HAP-1 (cell line): ENCODE measurements at places on chromosomes 4 and X.

DNA sequence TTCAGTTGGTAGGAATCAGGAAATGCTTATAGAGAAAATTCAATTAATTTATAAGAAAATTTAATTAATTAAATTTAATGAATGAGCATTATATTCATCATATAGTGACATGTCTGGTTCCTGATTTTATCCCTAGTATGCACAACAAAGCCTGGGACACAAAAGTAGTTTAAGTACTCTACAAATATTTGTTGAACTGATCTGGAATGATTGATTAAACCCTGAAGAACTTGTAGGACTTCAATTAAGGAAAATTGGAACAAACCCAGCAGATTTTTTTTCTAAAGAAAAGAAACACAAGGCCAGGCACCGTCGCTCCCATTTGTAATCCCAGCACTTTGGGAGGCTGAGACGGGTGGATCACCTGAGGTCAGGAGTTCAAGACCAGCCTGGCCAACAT, 4.5 kb upstream of the APELA start:
- DNase-seq, result no peak

GRCh38 chrX:69505772-69506616, 1.9 kb downstream of the NALF2 start:
- no peak for DNase-seq

DNA sequence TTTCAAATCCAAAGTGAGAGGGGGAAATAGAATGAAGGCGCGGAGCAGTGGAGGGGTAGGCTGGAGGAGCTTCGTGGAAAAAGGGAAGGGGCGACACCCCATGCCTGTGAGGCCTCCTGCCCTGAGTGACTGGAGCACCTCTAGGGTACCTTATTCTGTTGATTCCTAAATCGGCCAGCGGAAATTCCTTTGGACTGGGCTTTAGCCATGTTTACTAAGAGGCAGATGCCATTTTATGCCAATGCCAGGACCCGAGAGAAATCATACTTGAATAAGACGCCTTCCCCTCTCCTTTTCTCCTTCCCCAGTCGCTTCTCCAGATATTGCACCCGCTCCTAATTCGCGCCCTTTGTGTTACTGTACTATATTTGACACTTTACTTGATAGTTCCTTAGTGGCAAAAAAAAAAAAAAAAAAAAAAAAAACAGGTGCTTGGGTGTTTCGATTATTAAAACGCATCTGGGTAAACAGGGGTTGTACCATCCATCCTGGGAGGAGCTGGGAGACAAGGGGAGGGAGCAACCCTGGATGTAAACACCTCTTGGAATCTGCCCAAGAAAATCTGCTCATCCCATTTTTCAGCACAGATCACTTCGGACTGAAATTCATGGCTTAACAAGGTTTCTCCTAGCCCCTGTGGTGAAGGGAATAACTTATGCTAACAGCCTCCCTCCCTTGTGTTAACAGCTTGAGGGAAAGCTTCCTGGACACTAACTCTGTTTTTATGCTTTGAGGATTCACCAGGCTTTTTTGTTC, 1.5 kb downstream of the BMP3 start:
- no peak for DNase-seq

GRCh38 chr4:15690020-15690809, 8.6 kb downstream of the FAM200B start:
- DNase-seq, result no peak

DNA sequence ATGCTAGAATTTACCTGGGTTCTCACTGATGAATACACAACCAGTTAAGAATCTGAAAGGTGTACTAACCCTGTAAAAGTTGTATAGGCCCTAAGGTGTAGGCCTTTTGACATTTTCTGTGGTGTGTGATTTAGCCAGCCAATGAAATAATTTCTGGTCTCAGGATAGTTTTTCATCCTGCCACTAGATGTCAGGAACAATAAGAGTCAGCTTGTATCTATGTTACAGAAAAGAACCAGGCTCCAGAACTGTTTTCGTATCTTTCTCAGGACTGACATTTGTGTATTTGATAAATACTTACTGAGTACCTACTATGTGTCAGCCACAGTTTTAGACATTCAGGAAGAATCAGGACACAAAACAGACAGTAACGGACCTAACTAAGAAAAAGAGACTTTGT, 673.6 kb upstream of the TENM3 start:
- DNase-seq, result peak; percentile 55

- DNase-seq, result peak; percentile 13
Measured at GRCh38 chrX:19673375-19674040, 158.2 kb upstream of the MAP3K15 start.

DNA sequence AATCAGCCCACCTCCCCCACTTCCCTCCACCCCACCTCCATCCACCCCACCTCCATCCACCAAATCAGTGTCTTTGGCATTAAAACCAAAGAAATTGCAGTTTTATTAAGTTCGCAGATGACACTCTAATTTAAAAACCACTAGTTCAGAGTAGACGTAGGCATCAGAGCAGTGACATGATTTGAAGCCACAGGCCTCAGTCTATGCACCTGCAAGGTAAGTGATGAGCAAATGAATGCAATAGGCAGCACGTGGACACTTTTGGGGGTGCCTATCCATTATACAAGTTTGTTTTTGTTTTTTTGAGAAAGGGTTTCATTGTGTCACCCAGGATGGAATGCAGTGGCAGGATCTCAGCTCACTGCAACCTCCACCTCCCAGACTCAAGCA, 88.0 kb upstream of the TRIM2 start:
- no peak for DNase-seq
